ENCODE measurements at places on chromosomes 4 and X.

DNA sequence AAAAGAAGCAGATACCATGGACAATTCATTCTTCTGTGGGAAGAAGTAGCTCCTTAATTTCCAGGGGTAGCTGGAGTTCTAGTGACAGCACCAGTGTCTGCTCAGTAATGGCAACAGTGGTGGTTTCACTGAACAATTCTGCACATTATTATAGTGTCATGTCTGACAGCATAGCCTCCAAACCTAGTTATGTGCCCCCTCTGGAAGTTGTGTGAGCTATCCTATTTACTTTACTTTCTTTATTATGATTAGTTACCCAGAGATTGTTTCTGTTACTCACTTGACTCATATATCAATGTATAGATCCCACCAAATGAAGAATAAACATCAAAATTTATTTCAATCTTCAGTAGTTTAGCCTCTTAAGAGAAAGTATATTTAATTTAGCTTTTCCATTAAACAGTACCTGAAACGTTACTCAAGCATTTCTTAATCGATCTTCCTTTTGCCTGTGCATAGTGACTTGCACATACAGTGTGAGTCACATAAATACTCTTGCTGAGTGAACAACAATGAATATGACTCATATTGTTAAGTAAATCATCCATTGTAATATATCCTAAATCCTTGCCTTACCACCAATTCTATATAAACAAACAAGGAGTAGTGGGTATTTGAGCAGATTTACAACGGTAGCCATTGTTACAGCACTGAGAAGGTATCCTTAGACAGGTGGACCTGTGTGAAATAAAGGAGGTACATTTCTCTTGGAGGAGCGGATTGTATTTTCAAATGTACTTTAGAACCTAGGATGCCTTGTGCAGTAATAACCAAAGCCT, 534.7 kb downstream of the ANKRD50 start:
- DNase-seq: no peak

GRCh38 chrX:101208152-101208905, 11.3 kb upstream of the DRP2 start:
- DNase-seq: no peak

DNA sequence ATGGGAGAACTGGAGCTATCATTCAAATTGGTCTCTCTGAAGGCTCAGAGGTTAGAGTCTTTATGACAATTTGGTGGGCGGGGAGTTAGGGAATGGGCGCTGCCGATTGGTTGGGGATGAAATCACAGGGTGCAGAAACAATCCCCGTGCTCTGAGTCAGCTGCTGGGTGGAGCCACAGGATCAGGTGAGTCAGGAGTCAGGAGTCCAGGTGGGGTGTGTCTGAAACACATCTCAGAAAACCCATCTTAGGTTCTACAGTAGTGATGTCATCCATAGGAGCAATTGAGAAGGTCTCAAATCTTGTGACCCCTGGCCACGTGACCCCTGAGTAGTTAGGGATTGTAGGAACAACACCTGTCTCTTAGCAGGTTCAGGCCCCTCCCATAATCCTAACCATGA, 41.6 kb upstream of the TLR3 start:
- no peak for DNase-seq

DNA sequence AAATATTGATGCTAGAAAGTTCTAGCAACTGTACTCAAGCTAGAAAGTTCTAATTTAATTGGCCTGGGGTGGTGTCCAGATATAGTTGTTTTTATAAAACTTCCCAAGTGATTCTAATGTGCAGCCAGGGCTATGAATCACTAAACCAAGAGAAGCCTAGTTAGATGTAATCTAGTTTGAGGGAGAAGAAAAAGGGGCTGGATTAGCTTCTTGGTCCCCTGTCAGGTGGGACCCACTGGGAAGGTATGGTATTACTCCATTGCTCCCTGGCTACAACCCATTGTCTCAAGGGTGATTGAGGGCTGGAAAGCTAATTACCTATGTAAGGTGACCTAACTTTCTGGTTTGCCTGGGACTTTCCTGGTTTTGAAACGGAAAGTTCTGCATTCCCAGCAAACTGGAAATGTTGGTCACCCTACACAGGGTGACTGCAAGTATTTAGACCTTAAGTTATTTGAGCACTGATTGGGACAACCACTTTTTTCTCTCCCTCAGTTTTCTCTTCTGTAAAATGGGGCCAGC, 23.9 kb upstream of the MSN start:
- no peak for DNase-seq

GRCh38 chr4:26237916-26238315, 82.9 kb upstream of the RBPJ start:
- DNase-seq: no peak

- no peak for DNase-seq
Observed at GRCh38 chrX:74405973-74406489, 15.3 kb upstream of the SLC16A2 start.

DNA sequence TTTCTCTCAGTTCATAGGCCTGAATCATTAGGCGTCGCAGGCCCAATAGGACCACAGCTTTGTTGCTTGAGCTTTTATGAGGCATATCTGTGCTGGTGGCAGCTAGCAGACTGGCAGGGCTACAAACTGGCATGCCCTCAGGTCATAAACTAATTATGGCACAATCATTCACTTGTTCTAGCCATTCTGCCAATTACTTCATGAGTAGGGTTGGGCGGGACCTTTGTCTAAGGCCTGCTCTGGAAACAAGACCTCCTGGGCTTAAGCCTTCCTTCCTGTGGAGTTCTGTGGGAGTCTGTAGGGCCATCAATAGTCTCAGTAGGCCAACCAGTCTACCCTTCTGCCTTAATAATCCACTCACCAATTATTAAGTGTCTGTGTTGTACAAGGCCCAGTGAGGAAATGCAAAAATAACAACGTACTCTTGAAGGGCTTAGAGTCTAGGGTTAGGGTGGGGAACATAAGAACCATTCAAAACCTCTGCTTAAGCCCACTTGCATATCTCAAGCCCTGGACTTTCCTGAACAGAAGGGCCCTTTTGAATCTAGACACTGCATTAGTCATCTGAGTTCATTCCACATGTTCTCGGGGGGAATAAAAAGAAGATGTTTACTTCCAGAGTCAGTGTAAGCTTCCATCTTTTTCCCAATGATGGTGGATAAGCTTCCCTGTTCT, 44.5 kb downstream of the SHROOM4 start:
- no peak for DNase-seq

GRCh38 chr4:185286571-185286970, 77.2 kb downstream of the SNX25 start:
- DNase-seq: no peak

DNA sequence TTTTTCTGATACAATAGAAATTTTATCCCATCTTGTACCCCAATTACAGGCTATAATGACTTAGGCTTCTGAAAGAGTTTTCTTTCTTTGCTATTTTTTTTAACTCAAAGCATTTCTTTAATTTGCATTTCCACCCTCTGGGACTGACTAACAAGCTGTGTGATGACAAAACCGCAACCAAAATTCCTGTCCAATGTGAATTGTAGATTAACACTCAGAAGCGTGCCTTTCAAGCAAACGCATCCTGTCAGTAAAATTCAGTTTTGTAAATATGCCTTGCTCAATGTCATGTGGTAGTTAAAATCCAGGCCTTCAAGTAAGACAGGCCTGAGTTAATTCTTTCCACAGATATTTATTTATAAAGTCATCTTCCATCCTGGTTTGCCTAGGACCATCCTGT, 50.3 kb downstream of the STK32B start:
- no peak for DNase-seq

GRCh38 chrX:79167462-79167861, 23.0 kb downstream of the GPR174 start:
- no peak for DNase-seq

- no peak for DNase-seq
Observed at GRCh38 chrX:2928191-2928582, 952 bp downstream of the ARSD start.

DNA sequence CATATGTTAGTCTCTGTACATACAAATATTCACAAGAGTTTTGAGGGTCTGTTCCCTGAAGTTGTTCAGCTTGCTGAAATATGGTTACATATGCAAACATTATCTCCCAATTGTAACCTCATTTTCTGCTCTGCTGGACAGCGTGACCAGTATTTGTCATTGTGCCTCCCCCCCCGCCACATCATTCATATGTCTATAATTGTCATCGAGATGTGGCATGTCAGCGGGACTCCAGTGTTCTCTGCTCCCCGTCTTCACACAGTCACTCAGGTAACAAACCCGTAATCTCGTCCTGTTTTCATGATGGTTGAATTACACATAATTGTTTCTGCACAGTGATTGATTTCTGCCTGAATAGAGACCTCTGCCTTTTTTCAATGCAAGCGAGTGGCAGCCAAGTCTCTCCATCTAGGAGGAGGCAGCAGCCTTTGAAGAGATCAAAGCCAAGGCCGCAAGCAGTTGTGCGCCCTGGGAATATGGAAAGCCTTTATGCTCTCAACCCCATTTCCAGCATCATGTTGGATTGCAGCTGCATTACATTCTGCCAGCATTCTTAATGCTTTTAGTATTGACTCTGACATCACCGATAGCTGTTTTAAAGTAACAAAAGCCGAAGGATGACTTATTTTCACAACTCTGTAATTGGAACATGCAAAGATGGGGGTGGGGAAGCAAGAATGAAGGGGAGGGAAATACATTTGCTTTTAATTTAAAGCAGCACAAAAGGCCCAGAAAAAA, 27.4 kb downstream of the LEF1 start:
- DNase-seq: no peak

DNA sequence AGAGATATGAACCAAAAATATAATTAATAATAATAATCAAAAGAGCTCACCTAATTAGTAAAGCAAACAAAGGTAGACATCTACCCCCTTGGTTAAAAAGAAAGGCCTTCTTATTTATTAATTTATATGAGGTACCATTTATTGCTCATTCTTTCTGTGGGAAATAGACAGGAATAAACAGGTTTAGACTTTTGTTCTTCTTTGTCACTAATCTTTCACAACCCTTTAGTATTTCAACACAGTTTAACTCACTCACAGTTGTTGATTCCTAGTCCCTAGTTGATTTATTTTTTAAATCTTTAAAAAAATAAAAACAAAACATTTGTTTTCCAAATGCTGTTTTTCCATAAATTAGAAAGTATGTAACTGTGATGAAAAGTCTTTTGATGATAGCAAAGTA, 5.6 kb downstream of the PPARGC1A start:
- DNase-seq: no peak

DNA sequence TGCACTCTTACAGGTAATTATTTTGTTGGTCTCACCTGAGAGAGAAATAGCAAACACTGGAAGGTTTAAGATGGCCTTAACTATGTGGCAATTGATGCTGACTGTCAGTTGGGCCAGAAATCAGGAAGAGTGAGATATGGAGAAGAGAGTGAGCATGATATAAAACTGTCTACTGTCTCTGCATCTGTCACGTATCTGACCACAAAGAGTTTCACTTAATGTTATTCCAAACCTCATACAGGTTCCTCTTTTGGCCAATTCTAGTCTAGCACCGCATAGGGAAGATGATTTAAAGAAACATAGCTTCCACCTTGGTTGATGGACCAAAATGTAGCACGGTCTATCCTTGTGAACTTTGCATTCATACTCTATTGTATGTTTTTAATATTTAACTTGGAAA, 381.0 kb upstream of the BOD1L1 start:
- DNase-seq: no peak

- no peak for DNase-seq
Observed at GRCh38 chr4:110823251-110823650, 200.4 kb upstream of the PITX2 start.

DNA sequence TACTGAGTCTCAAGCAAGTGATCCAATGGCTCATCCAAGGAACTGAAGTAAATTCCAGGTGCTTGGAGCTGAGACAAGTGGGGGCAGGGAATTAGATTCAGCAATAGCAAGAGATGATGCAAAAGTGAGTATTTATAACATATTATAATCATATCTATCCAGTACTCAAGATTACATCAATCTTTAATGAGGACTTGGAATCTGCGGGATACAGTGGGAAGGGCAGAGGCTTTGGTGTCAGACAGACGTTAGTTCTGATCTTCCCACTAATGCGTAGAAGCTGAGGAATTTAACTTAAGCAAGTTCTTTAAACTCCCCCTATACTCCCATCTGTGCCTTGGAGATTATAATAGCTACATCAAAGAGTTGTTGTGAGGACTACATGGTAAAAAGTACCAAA, 143.4 kb upstream of the NWD2 start:
- no peak for DNase-seq

DNA sequence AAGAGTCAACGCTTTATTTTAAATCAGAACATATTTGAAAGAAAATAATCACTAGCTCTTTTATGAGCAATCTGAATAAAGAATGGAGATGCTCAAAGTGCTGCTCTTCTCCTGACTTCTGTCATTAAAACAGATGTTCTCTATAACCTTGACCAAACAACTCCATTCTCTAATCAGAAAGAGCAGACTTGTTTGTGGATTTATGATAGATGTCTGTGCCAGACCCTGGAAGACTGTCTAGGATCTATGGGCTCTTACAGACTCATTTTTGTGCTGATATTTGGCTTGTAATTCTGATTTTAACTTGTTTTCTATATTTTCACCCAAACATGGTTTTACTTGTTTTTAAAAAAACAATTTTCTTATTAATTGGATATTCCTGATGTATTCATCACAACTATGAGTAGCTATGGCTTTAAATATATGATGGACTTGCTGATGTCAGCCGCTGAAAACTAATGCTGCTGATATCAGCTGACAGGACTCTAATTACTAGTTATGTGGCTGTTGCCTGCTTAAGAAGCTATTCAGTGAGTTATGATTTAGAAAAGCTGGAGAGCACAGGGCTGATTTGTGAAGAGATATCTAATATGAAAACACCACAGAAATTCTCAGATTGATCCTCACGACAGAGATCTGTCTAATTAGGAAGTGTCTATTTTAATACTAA, 31.6 kb upstream of the MAML3 start:
- DNase-seq: no peak
